Activated T-cell treated with anti-CD3 and anti-CD28 coated beads for 24 hours (primary cell): ENCODE measurements at places on chromosomes 6 and 20.
A peak's percentile ranks its signal among the peaks of the same experiment; 100 is the strongest.

DNA sequence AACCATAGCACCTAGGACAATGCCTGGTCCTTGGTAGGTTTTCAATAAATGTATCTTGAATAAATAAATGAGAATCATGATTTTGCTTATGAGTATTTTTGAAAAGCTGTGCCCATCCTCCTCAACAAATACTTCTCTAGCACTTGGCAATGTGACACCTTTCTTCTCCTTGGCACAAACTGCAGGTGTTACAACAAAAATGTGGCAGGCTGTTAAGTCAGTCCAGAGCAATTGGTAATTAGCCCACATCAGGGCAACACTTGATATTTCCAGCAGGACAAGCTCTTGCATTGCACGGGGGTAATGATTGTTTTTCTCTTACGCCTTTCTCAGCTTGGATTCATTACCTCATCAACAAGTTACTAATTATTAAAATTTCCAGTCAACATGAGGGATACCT, 31.6 kb upstream of the SNX9 start:
- no peak for DNase-seq

DNA sequence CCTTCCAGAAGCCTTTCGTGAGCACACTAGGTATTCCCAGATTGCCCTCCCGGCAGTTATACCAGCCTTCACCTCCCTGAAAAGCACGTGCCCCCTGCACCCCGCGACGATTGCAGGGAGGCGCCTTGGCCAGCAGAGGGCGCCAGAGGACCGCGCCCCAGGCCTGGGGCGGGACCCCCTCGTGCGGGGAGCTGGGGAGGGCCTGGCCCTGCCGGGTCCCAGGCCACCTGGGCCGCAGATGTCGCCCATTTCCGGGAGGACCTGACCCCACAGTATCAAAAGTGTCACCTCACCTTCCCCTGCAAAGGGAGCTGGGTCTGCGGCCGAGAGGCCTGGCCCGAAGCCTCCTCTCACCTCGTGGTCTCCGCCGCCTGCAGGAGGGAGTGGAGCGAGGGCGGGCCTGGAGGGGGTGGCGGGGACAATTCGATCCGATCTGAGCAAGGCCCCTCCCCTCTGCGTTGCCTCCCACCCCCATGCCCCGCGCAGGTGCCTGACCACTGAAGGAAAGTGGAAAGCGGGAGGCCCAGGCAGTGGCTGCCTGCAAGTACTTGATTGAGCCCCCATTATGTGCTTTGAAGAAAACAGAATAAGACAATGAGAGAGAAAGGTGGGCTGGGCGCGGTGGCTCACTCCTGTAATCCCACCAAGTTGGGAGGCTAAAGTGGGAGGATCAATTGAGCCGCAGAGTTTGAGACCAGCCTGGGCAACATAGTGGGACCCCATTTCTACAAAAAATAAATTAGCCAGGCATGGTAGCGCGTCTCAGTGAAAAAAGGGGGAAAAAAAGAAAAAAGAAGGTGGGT, 3.5 kb upstream of the SNAI1 start:
- peak; percentile 66 for DNase-seq

GRCh38 chr6:43781941-43782704, 12.1 kb downstream of the VEGFA start:
- no peak for DNase-seq

DNA sequence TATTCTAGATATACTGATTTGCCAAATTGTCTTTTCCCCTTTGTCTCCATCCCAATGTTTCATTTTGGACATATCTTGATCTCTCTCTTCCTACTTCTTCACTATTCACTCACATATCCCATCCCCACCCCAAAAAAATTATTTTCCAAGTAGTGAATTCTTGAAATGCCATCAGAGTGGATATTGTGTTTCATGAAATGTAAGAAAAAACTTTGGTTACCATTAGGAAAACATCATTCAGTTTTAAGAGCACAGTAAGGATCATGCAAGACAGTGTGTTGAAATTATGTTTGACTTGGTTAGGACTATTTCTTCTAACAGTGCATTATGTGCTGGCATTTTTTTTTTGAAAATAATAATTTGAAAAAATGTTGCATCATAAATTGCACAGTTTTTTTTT, 5.7 kb downstream of the RSPO3 start:
- no peak for DNase-seq

GRCh38 chr6:159103396-159104162, 58.8 kb upstream of the TAGAP start:
- no peak for DNase-seq

DNA sequence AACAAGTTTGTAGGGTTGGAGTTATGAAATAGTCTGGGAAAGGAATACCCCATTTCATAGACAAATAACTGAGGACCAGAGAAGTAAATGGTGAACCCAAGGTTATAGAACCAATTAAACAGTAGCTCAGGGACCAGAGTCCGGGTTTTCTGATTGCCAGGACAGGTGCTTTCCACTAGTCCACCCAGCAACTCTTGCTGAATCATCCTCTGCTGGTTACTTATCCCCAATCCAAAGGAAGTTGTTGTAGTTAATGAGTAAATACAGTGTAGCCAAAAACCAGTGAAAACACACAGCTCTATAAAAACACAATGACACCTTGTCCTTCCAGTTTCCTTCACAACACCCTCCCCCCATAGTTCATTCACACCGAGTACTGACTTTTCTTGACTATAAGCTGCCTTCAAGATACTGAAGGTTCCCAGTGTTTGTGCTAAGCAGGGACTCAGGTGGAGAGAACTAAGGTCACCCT, 766 bp upstream of the TINAG start:
- no peak for DNase-seq

GRCh38 chr6:154673919-154674318, 59.3 kb upstream of the SCAF8 start:
- no peak for DNase-seq

DNA sequence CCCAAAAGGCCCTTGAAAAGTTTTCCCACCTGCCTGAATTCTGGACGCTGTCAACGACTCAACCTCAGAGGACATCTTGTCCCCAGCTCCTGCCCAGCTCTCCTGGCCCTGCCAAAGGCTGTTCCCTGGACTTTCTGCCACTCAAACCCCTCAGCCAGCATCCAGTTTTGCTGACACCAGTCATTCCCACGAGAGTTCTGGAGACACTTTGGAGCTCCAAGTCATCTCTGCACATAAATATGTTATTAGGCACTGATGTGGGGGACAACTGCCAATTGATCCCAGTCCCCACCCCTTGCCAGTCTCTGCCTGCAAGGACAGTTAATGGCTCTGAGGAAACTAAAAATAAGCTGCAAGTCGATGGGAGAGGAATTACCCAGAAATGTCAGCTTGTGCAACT, 38.9 kb upstream of the KCNB1 start:
- no peak for DNase-seq

DNA sequence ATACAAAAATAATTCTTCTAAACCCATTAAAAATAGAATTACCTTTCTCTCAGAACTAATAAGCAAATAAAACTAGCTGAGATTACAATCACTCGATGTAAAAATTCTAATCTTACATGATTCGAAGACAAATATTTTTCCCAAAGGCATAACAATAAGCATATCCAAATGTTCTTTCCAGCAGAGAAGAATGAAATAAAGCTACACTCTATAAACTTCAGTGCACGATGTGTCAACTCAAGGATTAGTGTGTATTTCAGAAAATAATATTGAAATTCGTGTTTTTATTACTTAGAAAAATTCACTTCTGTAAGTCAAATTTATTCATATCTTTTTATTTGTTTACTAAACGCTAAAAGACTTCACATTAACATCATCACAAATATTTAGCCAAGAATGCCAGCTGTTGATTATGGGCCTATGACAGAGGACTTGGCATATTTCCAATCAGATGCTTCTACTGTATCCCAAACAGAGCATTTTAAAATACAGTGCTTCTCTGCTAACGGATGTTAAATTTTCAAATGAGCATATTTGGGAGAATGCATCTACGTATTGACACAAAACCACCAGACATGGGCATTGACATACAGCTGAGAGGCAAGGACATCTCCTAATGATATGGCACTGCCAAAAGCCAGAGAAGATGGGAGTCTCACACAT, 54.7 kb upstream of the PDE7B start:
- no peak for DNase-seq

GRCh38 chr6:76453270-76453669, 380.8 kb upstream of the IMPG1 start:
- DNase-seq = no peak

DNA sequence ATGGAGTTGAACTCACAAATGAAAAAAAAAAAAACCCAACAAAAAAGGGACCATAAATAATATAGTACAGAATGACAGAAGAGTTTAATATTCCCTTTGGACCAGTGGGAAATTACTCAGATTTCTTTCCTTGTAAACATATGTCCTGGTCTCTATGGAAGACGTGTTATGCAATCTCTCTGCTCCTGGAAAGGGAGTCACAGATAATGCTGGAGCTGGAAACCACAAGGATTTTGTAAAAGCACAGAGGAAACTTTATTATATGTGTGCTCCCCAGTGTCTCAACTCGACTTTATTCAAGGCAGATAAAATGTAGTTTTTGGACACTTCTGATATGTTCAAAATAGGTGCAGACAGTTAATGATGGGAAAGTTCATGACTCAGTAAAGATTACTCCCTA, 88.1 kb upstream of the ZFP64 start:
- DNase-seq = no peak

DNA sequence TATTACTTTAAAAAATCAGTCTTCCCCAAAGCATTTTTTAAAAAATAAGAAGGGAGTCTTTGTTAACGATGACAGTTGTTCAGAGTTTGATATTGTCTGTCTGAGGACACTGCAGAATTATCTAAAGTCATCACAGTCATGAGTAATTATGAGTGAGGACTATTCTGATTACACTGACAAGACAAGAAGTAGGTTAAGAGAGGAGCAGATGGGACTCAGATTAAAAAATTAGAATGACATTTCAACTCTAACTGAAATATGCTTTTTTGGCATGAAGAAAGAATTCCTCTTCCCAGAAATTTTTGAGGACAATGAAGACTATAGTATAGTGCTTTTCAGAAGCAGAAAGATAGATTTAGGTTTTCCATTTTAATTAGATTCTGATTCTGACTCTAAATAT, 456.5 kb downstream of the EPHA7 start:
- no peak for DNase-seq

GRCh38 chr6:156161471-156161870, 615.7 kb upstream of the ARID1B start:
- no peak for DNase-seq

DNA sequence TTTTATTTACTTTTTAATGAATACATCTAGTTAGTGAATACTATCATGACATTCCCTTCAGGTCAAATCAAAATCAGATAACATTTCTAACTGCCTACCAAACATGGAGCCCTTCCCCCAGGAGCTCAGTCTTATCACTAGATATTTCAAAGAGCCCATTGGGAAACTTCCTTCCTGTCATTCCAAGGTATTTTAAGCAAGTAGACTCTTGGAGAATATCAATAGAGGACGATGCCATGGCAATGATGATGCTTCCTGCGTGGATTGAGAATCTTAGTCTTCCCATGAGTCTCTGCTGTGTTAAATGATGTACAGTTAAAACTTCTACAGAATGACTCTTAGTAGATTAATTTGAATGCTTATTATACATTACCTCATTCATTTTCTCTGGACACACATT, 384.9 kb downstream of the CENPW start:
- DNase-seq = no peak

GRCh38 chr6:89483111-89483720, 50.3 kb downstream of the ANKRD6 start:
- DNase-seq = no peak

GRCh38 chr20:39789411-39789810, 827.3 kb downstream of the DHX35 start:
- no peak for DNase-seq

DNA sequence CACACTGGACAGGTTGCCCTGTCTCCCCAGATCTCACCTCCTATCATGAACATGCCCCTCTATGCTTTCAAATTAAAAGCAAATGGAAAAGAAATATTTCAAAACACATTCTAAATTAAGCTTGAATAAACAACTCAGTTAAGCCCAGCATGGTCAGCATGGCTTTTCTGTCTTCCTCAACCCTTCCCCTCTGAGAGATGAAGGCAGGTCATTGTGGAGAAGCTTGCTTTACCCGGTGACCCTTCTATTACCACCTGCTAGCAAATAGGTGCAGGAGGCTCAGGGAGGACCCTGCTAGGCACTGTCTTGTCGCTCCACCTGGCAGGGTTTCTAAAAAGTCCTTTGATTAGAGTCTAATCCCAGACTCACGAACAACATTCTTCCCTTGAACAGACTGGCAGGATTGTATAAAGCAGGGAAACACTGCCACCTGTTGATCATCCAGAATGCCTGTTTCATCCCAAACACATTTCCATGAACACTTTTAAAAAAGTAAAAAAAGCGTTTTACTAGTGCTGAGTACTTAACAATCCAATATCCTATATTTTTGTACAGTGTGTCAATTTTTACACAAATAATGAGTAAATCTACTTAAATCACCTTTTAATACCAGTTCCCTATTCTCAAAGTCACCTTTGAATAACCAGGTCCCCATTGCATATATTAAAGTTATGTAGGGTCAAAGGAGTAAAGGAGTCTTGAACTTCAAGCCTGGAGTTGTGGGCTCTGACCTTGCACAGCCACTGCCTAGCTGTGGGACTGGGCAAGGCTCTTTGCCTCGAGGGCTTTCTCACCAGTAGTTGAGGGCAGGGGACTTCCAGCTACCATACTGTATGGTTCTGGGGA, 75.5 kb downstream of the GPR6 start:
- no peak for DNase-seq

GRCh38 chr20:21272279-21272678, 30.9 kb upstream of the XRN2 start:
- no peak for DNase-seq

DNA sequence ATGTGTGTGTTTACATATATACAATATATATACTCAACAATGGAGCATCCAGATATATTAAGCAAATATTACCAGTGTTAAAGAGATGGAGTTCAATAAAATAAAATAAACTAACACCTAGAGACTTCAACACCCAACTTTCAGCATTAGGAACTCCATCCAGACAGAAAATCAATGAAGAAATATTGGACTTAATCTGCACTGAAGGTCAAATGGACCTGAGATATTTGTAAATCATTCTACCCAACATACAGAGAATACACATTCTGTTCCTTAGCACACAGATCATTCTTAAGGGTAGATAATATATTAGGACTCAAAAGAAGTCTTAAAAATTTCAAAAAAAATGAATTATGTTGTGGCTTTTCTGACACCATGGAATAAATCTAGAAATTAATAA, 832.3 kb upstream of the ADGRB3 start:
- no peak for DNase-seq

DNA sequence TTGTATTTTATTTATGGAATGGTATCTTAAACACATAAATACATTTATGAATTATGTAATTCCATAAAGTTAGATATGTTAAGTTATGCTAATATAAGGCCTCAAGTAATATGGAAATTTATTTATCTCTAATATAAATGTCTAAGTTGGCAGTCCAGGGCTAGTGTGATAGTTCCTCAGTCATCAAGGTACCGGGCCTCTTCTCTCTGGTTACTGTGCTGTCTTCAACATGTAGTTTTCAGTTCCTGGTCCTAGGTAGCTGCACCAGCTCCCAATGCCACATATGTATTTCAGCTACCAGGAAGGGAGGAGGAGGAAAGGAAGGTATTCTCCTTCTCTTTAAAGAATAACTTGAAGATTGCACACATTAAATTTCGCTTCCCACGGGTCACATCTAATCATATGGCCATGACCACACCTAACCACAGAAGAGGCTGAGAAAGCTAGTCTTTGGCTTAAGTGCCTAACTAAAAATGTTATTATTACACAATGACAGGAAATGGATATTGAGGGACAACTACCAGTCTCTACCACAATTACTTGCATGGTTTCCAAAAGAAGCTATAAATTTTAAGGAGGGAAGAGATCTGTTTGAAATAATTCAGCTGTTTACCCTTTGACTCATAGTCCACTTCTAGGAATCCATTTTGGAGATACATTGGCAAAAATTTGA, 68.6 kb downstream of the BCKDHB start:
- no peak for DNase-seq

GRCh38 chr6:52537001-52537753, 39.7 kb downstream of the TRAM2 start:
- DNase-seq = no peak
